Stimulated activated CD4-positive, alpha-beta T cell treated with anti-CD3 and anti-CD28 coated beads, Interleukin-12 subunit alpha, Interleukin-12 subunit beta, amount 100 ng/mL, for 24 hours (primary cell): ENCODE measurements at places on chromosomes 2 and 18.
A peak's percentile ranks its signal among the peaks of the same experiment; 100 is the strongest.

DNA sequence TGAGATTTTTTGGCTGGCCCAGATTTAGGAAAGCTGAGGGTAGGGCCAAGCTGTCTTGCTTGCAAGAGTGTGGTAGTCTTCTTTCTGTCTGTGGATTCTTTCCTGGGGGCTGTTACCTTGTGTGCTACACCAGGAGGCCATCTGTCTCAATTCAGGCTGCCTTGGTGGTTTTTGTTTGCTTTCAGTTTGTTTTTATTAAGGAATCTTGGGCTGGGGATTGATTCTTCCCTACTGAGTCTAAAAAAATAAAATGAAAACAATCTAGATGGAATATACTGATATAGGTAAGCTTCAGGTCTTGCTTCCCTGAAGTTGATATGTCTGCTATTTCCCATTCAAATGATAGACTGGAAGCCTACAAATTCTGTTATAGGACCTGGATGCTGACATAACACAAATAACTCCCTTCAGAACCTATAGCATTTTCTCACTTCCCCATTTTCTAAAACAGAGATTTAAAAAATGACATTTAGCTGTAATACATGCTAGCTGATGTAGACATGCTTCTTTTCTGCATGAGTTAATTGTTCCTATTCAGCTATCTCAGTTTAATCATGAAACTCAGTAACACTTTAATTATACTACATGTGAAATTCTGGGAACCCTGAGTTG, 5.3 kb downstream of the LHCGR start:
- DNase-seq = no peak

DNA sequence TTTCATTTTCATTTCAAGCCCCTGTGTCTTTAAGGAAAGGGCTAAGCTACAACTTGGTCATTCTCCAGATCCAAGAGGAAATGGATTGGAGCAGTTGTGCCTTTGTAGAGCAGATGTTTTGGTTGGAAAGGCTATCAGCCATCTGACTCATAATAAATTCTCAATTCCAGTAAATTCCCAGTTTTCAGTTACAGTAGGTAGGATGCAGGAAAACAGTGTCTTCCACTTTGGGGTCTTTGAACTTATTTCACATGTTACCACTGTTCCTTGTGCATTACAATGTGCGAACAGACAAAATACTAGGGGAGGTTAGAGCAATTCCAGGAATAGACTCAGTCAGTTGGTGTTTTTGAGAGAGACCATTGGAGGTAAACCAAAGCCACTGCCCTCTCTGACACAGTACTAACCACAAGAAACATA, 211.9 kb downstream of the BABAM2 start:
- no peak for DNase-seq

GRCh38 chr18:28801876-28802275, 624.9 kb upstream of the CDH2 start:
- DNase-seq = no peak

DNA sequence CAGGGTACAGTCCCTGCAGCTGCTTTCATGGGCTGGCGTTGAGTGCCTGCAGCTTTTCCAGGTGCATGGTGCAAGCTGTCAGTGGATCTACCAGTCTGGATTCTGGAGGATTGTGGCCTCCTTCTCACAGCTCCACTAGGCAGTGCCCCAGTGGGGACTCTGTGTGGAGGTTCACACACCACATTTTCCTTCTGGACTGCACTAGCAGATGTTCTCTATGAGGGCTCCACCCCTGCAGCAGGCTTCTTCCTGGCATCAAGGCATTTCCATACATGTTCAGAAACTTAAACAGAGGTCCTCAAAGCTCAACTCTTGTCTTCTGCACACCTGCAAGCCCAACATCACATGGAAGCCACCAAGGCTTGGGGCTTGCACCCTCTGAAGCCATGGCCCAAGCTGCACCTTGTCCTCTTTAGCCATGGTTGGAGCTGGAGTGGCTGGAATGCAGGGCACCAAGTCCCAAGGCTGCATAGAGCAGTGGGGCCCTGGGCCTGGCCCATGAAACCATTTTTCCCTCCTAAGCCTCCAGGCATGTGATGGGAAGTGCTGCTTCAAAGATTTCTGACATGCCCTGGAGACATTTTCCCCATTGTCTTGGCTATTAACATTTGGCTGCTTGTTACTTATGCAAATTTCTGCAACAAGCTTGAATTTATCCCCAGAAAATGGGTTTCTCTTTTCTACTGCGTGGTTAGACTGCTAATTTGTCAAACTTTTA, 250.2 kb upstream of the COPS8 start:
- no peak for DNase-seq

- DNase-seq = no peak
Measured at GRCh38 chr2:49490710-49491109, 336.4 kb upstream of the FSHR start.

DNA sequence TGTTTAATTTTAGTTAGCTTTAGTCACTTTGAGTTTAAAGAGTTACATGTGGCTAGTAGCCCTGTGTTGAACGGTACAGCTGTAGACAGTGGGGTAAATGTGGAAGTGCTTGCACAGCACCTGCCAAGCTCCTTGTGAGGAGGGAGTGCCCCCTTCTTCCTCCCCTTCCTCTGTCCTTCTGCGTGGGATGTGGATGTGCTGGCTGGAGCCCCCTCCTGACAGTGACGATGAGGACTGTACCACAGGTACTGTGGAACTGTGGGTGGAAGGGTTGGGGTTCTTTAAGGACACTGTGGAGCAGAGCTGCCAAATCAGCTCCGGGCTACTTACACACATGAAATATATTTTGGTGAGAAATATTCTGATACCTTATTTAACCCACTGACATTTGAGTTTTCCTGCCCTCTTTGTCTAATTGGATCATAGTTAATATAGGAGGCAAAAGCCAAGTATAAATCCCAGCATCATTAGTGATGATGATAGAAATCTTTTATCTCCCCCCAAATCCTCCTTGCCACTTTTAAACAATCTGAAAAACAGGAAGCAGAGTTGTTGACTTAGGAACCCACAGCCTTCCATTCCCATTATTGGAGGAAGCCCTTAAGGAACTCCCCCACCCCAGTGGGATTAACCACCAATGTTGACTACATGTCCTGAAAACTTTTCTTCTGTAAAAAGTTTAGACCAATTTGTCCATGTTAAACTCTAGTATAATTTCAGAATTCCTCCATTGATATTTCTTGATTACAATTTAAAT, 181.3 kb downstream of the PTPRM start:
- no peak for DNase-seq

DNA sequence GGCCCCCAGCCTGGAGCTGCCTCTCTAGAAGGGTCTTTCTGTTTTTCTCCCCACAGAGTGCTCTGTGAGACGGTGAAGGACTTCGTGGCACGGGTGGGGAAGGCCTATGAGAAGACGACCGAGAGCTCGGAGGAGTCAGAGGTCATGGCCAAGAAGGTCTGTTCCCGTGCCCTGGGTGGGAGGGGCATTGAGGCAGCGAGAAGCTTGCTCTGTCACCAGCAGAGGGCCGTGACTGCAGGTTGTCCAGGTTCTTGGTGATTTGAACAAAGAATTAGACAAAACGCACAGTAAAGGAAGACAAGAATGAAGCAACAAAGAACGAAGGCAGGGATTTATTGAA, 93.9 kb downstream of the DGKD start:
- no peak for DNase-seq

GRCh38 chr2:111898703-111899514, 502 bp downstream of the MERTK start:
- peak; percentile 12 for DNase-seq

DNA sequence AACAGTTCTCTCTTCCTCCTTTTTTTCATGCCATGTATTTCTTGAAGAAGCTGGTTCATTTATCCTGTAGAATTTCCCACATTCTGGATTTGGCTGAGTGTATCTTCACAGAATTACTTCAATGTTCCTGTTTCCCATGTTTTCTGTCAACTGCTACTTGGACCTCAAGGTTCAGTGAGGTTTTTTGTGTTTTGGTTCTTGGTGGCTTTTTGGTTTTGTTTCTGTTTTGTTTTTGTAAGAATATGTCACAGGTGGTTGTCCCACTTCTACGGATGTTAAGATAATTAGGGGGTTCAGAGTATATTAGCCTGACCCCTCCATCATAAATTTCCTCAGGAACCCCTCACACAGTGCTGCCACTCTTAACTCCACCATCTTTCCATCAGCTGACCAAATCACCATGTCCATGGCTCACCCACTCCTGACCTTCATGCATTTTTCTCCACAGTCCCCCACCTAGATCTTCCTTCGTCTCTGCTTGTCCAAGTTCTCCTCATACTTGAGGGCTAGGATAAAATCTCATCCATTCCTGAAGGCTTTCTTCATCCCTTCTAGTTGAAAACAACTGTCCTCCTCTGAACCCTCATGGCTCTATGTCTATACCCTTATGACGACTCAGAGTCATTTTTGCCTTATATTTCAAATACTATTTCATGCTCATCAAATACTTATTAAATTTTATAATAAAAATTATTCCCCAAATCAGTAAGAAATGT, 40.4 kb downstream of the PLEKHM3 start:
- no peak for DNase-seq

DNA sequence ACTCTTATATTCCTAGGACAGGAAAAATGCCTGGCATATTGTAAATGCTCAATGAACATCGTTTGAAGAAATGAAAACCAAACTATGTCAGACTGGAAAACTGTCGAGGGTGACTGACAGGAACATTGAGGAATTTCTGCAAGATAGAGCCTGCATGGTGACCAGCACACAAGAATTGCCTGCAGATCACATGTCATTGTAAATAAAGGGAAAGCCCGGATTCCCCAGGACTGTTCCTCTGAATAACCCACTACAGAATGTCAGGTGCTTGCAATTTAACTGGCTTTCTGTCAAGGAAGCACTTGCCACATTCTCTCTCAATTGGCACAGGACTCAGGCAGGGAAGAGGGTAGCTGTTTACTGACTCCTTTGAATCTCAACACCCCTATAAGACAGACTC, 129.0 kb upstream of the REG3G start:
- no peak for DNase-seq

DNA sequence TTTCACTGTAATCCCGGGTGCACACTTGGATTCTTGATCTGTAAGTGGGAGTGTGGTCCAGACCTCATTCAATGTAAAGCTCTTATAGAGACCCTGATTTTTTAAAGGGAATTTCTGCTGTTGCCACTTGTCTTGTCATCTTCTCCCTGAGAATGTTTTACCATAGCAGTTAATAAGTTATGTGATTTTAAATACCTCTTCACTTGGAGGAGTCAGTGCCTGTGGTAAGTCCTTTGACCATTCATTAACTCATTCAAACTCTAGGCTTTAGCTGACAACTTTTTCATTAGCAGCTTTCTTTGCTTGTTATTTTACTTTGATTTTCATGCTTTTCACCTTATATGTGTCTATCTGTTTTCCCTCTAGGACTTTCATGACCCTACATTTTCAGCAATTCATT, 51.3 kb downstream of the FMNL2 start:
- DNase-seq = no peak

- DNase-seq = no peak
Measured at GRCh38 chr2:240205772-240206171, 65.3 kb upstream of the OTOS start.

DNA sequence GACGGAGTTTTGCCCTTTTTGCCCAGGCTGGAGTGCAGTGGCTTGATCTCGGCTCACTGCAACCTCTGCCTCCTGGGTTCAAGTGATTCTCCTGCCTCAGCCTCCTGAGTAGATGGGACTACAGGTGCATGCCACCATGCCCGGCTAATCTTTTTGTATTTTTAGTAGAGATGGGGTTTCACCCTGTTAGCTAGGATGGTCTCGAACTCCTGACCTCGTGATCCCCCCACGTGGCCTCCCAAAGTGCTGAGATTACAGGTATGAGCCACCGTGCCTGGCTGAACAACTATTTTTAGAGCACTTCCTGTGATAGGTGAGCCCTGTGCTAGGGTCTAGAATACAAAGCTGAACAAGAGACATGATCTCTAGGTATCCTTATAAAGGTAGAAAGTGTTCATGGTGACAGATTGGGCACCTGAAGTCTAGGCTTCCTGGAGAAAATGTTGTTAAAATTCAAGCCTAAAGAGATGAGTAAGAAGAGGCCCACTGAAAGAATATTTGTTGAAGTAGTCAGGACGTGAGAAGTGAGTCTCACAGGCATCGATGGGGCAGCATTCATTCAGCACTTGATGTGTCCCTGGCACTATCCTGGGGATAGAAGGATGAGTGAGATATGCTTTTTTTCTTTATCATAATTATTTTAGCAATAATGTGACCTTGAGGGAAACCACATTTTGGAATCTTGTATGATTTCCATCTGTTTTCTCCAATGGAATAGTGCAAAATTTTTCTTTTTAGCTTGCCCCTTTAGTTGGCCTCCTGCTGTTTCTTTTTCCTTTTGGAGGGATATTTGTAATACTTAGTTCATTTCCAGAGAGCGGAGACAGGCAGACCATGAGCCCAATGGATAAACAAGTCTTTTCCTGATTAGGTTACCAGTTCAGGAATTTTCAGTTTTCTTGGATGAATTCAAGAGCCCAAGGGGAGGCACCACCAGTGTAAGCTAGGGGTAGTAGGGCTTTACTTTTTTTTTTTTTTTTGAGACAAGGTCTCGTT, 5.1 kb downstream of the ZNF236 start:
- no peak for DNase-seq

GRCh38 chr2:42071791-42072190, 24.0 kb downstream of the PKDCC start:
- DNase-seq = no peak

GRCh38 chr2:106956416-106956815, 70.4 kb upstream of the ST6GAL2 start:
- no peak for DNase-seq

GRCh38 chr2:11256166-11256565, 88.3 kb downstream of the ROCK2 start:
- no peak for DNase-seq

GRCh38 chr2:157336137-157337010, 10.8 kb upstream of the ERMN start:
- peak; percentile 22 for DNase-seq

DNA sequence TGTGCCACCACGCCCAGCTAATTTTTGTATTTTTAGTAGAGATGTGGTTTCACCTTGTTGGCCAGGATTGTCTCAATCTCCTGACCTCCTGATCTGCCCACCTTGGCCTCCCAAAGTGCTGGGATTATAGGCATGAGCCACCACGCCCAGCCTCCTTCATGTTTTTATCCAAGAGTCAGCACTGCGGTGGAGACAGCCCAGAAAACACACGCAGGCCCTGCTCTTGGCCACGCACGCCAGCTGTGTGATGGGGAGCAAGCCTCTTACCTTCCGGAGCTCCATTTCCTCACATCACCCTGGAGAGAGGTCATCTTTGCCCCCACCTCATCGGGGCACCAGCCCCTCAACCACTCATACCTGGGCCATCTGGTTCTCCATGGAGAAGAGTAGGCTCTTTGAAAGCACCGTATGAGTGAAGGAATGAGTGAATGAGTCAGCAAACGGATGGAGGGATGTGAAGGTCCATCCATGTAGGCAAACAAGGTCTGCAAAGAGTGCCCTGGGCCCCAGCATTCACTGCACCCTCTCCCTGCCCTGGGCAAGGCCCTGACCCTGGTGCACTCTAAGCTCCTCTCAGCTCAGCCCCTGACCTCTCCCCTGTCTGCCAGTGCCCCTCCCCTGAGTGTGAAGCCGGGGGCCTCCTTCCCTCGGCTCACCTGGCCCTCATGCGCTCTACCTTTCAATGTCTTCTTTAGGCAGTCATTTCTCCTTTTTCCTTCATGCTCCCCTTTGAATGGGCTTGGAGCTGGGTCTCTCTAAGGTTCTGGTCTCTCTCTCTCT, 7.4 kb downstream of the GYPC start:
- DNase-seq = no peak
